Activated naive CD8-positive, alpha-beta T cell treated with anti-CD3 and anti-CD28 coated beads, Interleukin-2, amount 10 ng/mL, durations not matched to agents 7 days and 5 days (primary cell): ENCODE measurements at places on chromosomes 12 and 14. TPM values are rescaled to one million over a fixed set of nuclear protein-coding genes. Genes with fewer than 3 reads are reported as not detected.
A peak's percentile ranks its signal among the peaks of the same experiment; 100 is the strongest.

DNA sequence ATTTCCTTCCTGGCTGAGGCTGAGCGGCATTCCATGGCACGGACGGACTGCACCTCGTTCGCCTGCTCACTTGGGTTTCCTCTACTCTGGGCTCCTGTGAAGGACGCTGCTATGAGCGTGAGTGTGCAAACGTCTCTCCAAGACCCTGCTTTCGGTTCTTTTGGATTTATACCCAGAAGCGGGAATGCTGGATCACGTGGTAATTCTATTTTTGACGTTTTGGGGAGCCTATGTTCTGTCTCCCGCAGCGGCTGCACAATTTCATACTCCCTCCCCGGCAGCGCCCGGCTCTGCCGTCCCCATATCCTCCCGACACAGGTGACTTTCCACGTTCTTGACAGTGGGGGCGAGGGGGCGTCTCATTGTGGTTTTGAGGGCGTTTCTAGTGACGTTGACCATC, 20.6 kb downstream of the MMP17 start:
- no peak for DNase-seq

GRCh38 chr14:33560718-33561431, 390.0 kb downstream of the EGLN3 start:
- no peak for DNase-seq

DNA sequence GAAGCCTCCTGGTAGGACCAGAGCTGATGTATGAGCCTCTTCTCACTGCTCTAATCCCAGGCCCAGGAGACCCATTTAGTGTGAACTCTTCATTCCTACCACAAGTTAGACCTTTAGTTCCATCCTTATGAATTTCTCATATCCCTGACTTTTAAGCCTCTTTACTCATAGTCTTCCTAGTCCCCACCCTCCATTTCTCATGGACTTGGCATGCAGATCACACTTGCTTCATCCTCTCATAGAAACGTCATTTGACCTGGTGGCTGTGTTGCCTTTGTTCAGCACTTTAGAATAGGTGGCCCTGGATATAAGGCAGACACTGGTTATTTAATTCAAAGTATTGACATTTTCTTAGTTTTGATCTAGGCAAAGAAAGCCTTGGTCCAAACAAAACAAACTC, 99.5 kb downstream of the SLC16A7 start:
- no peak for DNase-seq

- no peak for DNase-seq
These were observed 243.1 kb downstream of the BCAT1 start for GRCh38 chr12:24705741-24706358.

GRCh38 chr14:42214981-42215491, 608.4 kb downstream of the LRFN5 start:
- no peak for DNase-seq

DNA sequence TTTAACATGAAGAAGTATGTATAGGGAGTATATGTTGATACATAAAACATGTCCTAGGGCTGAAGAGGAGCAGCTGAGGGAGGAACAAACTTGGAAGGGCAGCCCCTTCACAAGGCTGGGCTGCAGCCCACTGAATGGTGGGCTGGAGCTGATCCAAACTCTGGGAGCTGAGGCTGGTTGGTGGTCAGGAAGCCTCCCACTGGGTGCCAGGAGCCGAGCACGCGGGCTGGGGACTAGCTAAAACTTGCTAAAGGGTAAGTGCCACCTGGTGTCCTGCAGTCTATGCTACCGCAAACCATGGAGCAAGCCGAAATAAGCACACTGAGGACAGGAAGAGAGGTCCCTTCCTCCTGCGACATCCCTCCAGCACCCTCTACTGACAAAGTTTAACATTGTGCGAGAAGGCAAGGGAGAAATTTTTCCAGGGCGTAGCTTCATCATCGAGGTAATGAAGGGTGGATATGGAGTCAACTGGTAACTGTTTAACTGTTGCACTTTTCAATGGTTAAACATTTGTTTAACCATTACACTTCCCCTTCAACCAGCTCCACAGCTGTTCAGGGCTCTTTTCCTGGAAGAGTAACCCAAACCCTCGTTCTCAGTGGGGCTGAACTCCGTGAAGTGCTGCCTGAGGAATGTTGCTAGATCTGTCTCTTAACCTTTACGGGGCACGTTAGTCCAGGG, 42.2 kb downstream of the EGLN3 start:
- DNase-seq = no peak

GRCh38 chr14:74647061-74647677, 35.1 kb upstream of the LTBP2 start:
- DNase-seq = no peak

GRCh38 chr12:128823916-128824839, at the start of gene SLC15A4:
SLC15A4 (minus strand) TSS chr12:128823958; CDS start chr12:128823943, 15 bp downstream.
- DNase-seq = peak; percentile 97

- DNase-seq = no peak
These were observed 70.3 kb downstream of the STAB2 start for GRCh38 chr12:103657331-103657730.

DNA sequence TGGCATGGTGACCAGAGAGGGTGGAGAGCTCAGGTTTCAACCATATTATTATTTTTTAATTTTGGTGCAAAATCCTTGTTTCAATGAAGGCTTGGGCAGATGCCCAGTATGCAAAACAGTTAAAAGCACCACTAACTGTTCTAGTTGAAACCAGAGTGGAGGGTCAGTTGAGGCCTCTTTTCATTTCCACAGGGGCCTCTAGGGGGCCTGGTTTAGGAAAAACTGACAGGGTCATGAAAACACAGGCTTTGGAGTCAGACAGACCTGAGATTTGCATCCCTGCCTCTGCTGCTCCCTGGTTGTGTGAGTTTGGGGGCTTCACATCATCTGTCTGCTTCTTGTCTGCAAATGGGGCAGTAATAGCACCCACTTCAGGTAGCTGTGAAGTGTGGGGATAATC, 3.3 kb upstream of the RPH3A start:
- DNase-seq = no peak

GRCh38 chr14:42778984-42779383, 1172.3 kb downstream of the LRFN5 start:
- no peak for DNase-seq

GRCh38 chr14:29629839-29630238, 297.8 kb downstream of the PRKD1 start:
- DNase-seq = no peak

DNA sequence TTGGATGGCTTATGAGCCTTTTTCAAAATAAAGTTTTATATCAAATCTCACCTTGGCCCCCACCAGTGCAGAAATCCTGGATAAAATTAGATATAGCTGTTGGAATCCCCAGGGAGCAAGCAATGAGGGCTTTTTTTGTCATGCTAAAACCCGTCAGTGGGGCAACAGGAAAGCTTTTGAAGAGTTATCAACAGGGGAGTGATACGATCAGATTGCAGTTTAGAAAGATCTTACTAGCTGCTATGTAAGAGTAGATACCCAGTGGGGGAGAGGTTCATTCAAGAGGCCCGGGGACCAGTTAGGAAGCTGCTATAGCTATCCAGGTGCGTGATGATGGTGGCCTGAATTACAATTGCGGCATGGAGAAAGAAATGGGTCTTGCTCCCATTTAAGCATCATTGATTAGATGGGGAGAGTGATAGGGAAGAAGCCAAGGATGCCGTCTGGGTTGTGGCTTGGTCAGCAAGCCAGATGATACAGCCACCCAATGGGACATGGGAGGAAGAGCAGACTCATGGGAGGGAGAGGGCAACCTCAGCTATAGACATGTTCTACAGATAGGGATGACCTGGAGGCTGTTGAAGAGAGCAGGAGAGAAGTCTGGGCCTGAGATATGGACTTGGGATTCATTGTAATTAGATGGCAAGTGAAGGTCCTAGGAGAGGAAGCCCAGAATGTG, 272.4 kb downstream of the DPF3 start:
- DNase-seq = no peak

DNA sequence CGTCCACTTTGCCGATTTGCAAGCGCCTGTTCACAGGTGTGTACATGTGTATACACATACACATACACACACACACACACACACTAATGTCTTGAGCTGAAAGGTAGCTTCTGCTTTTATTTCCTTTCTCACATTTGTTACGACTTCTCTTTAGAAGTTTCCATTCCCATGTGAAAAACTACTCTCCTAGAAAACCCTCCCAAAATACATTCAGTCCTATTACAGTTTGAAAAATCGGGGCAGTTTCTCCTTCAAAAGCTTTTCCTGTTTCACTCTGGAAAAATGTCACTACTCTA, 3.9 kb downstream of the BLTP3B start:
- DNase-seq = no peak

DNA sequence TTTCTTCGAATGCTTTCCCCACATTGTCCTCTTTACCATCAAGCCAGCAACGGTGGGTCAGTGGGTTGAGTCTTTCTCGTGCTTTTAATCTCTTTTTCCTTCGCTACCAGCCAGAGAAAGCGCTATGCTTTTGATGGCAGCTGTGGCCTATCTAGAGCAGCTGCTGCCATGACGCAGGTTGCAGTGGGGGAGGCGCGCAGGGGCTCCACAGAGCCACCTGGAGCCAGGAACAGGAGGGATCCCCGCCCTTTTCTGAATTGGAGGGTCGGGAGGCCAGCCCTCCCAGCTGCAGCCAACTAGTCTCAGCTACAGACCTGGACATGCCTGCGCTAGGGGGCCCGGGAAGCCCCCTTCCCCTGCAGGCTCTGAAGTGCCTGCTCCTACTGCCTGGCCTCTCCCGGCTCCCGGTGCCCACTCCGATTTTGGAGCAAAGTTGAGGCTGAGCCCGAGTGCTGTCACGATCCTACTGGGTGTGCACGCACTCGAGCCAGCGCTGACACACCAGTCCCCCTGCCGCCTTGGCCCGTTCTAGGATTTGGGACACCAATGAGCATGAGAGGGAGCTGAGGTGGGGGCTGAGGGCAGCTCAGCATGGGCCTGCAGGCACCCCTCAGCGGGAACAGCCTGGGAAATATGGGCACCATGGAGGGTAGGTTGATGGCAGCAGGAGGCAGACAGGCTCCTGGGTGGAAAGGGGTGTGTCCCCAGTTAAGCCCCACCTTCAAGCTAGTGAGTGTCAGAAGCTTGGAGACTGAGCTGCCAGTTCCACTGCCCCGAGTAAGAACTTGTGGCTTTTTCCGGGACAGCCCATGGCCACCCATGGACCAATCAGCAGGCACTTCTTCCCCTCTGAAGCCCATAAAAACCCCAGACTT, 784.2 kb downstream of the SLC6A15 start:
- DNase-seq = no peak

Gene BAZ1A
- total RNA-seq = 51.8 TPM

Gene CHURC1
- total RNA-seq = 67.6 TPM

Gene SYT10
- not detected for total RNA-seq

Gene MGAT2
- 55.0 TPM for total RNA-seq

Gene TCL1A
- total RNA-seq = 0.75 TPM

Gene TAS2R31
- total RNA-seq = 2.9 TPM
